Stimulated activated CD4-positive, alpha-beta T cell treated with anti-CD3 and anti-CD28 coated beads, Interleukin-2, amount 100 ng/mL, for 24 hours (primary cell): ENCODE measurements at places on chromosomes 16 and 17.

GRCh38 chr17:74882517-74883240 lies 9.9 kb upstream of the FDXR start:
- DNase-seq: no peak

GRCh38 chr17:34131386-34131785 lies 123.7 kb upstream of the CCL2 start:
- no peak for DNase-seq

DNA sequence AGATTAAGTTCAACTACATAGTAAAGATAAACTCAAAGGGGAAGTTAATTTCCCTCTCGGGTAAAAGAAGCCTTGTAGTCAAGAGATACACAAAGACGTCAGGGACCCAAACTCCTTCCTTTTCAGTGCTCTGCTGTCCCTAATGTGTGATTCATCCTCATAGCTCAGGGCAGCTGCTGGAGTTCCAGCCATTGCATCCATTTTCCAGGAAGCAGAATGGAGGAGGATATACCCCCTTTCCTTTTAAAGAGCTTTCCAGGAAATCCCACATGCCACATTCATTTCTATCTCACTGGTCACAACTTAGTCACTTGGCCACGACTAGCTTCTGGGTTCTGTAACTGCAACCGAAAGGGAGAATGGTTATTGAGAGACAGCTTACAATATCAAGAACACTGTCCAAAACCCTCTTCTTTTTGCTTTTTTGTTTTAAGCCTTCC lies 95.3 kb downstream of the SOCS1 start:
- DNase-seq: no peak

DNA sequence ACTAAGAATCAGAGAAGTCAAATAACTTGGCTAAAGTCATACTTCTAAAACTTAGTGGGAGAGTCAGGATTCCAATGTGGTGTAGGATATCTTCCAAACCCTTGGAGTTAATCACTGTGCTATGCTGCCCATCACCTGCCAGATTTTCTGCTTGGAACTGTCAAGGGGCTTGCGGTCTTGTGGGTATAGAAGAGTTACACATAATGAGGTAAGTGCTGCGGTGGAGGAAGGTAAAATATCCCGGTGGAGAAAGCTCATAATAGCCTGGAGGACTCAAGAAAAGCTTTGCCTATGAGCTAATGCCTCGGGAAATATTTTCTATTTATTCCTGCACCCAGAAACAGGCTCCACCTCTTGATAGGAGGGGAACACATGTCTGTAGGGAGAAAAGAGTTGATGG lies 195.6 kb downstream of the UTP18 start:
- DNase-seq: no peak

DNA sequence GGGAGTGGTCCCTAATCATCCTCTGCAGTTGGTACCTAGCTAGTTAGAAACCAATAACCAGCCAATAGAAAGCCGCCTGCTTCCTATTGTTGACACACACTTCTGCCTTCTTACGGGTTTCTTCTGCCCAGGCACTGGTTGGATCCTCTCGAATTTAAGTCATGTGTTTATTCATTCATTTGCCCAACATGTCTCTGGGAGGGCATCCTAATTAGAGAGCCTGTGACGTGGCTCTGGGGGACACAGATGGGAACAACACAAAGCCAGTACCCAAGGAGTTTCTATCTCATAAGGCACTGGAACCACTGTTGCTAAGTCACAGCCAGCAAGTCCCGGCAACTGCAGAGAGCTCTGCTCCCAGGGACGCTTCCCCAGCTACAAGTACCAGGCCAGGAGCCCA lies 300.7 kb upstream of the TNRC6C start:
- DNase-seq: no peak

GRCh38 chr17:55601874-55602364 lies 90.7 kb upstream of the SMIM36 start:
- DNase-seq: peak; percentile 28

- DNase-seq: no peak
These were observed 6.1 kb upstream of the CDK5RAP3 start for GRCh38 chr17:47964856-47965255.

DNA sequence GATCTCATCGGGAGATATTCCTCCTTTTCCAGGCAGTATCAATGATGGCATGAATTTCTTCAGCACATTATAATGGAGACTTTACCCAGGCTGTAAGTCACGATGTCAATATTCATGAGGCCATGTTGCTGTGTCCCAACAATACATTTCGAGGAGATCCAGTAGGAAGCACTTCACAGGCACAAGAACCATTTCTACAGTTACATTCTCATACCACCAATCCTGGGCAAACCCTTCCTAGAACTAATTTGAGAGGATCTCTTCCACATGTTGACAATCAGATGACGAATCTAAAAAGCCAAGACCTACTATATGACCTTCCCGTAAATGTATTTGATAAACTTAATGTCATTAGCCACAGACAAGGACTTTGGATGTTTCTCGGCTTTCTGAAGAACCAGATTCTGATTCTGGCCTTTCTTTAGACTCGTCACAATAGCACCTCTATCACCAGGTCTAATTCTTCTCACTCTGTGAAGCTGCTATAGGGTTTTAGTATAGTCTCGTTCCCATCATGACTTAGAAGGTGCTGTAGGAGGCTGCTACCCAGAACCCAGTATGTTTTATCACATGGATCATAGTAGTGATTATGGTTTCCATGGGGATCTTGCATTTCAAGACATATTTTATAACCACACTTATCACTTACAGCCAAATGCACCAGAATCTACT lies 40.2 kb downstream of the C16orf87 start:
- DNase-seq: no peak

DNA sequence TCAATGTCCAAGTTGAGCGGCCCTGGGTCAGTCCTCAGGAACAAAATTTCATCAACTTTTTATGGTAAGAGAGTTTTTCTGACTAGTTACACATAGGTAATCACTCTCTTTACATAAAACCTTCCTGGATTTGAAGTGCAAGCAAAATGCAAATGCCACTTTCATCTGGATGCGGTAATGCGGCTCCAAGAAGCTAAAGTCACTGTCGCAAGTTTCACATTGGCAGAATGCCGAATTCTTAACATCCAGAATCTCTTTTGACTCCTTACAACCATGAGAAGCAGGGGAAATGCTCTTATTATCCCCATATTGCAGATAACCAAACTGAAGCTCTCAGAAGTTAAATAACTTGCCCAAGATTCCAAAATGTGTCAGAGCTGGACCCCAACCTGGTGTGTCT lies 30.0 kb downstream of the MRPS23 start:
- DNase-seq: no peak

DNA sequence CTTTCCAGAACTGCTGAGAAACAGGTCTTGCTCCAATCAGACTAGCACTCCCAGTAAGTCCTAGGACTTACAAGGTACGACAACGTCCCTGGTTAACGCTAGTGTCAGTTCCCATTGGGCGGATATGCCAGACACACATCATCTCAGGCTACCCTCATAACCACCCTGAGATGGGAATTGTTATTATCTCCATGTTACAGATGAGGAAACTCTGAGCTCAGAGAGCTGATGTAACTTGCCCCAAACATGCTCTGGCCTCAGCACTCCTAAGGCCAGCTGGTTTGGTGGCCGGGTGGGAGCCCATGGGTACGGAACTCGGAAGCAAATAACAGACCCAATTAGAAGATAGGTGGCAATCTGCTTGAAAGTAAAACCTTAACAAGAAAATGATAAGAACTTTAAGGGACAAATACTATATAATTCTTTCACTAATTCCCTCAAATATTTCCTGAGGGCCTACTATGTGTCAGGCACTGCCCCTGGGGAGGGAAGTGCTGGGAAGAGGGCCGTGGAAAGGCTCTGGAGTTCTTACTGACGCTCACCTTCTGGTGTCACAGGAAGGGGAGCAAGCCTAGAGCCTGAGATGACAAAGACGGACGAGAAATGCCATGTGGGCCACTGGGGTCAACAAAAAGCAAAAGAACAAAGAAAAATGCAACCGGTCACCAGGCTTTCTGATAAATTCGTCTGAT lies 6.9 kb downstream of the CREBBP start:
- DNase-seq: no peak

GRCh38 chr17:38898291-38898679 lies 27.1 kb upstream of the LASP1NB start:
- DNase-seq: peak; percentile 41
